ENCODE measurements at places on chromosomes 4 and X. TPM values are rescaled to one million over a fixed set of nuclear protein-coding genes. Genes with fewer than 3 reads are reported as not detected.

GRCh38 chr4:147547314-147548056 is 66.6 kb downstream of the EDNRA start:
- peak; percentile 1 for DNase-seq

DNA sequence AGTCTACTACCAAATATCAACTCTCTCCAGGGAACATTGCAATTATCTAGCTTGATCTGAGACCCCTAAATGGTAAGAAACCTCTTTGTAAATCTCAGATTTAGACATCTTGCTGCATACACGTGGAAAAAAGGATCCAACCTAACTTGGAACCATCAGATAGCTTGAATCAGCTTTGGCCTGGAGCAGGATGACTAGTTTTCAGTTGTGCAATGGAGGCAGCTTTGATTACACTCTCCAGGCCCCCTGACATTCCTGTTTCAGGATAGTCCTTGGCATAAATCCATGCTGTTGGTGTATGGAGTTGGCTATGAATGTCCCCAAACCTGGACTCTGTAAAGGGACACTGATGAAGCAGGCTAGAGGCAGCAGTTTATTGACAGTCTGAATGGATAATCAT is 1061.9 kb upstream of the TENM3 start:
- DNase-seq: no peak

DNA sequence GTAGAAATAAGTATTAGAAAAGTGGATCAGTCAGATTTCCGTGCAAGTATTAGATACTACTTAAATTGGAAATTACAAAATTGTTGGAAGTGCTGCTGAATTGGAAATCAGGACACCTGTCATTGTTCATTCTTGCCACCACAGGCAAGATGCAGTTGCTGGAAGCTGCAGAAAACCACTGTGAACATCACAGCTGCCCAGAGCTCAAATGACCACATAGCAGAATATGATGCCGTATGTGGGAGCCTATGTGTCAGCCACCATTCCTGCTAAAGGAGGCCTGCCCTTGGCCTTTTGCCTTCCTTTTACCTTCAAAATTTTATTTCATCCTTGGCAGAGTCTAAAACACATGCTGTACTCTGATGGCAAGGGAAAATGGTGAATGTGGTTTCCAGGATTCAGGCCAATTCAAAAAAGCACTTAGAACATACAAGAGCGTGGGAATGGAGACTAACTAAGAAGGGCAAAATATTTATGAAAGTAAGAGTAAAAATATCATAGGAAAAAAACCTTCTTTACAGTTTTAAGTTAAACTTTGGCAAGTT is 1005.5 kb upstream of the GRID2 start:
- no peak for DNase-seq

DNA sequence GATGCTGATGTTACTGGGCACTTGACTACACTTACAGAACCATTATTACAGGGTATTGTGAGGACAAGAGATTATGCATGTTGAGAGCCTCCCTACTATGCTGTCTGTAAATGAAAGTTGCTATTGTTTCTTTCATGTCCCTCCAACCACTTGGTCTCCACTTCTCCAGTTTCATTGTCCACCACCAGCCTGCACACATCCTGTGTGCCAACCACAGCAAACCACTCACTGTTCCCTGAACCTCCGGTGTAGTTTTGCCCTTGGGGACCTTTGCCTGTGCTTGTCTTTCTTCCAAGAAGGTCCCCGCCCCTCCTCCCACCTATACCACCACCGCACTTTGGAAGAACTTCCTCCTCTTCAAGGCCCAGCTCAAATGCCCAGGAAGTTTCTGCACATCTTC is 43.1 kb upstream of the AFF2 start:
- DNase-seq: no peak

DNA sequence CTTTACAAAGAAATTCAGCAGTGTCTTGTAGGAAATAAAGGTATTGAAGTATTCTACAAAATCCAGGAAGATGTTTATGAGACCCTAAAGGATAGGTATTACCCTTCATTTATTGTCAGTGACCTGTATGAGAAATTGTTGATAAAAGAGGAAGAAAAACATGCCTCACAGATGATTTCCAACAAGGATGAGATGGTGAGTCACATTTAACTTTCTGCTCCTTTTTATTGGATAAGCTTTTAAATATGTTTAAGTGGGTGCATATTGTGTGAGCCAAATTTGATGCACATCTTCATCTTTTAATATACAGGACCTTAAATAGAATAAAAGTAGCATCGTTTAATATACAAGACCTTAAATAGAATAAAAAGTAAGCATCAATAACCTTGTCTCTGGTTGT is 72.1 kb downstream of the LRP2BP start:
- DNase-seq: no peak

- DNase-seq: no peak
Measured at GRCh38 chr4:184359888-184360287, 114.5 kb downstream of the IRF2 start.

- no peak for DNase-seq
Measured at GRCh38 chr4:136751556-136751955, 780.7 kb downstream of the PCDH18 start.

Gene ATP5ME
- 108 TPM for total RNA-seq

Gene TNIP3
- 6.1 TPM for total RNA-seq

Gene GAGE12F
- total RNA-seq: not detected
